SIG-M5 (cell line): ENCODE measurements at places on chromosomes 5 and 9.

- DNase-seq, result no peak
Observed at GRCh38 chr9:13146840-13147239, 132.7 kb downstream of the MPDZ start.

DNA sequence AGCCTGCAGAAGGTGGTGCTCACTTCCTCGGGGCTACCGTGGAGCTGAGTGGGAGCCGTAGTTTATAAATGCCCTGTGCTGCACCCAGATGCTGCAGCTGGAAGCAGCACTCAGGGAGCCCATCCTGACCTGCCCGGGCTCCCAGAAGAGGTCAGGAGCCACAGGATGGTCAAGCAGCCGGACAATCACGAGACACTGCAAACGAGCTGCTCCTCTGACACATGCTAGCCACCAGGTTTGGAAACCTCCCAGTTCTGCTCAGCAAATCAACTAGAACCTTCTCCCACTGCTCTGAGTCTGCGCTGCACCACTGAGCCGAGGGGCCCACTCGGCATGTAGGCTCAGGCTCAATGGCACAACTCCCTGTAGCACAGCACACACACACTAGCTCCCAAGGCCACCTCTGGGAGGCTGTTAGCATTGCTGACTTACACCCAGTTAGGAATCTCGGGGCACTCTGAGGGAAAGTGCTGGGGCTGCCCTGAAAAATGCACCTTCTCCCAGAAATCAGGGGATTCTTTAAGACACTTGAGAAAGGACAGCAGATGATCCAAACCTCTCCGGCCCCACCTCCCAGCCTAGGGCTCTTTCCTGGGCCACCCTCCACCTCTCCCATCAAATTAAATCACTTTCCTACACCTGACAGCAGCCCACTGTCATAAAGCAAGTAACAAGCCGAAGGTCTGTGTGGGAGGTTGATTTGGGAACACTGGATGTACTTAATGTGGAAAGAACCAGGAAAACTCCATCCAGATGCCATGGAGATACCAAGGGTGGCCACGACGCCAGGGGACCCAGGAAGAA is 59.1 kb downstream of the PSMB7 start:
- DNase-seq, result no peak

DNA sequence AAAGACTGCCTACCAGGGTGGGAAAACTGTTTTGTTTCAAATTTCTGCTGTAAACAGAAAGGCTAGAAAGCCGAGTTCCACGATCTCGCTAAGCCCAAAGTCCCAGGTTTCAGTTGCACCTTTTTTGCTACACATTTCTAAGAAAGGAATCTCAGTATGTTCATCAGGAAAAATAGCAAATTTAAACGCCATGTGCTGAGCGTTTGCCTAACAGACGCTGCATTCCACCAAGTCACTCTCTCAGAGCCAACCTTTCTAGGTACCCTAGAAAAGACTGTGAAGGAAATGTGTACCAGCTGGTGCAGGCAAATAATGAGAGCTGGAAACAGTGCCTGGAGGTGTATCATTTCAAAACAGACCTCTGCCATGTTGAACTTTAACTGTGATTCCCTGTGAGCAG is 71.8 kb downstream of the FRMD3 start:
- no peak for DNase-seq

- DNase-seq, result no peak
Observed at GRCh38 chr5:69343083-69343482, 10.5 kb upstream of the CCDC125 start.

GRCh38 chr5:158545949-158546530 is 553.7 kb downstream of the EBF1 start:
- DNase-seq, result no peak

DNA sequence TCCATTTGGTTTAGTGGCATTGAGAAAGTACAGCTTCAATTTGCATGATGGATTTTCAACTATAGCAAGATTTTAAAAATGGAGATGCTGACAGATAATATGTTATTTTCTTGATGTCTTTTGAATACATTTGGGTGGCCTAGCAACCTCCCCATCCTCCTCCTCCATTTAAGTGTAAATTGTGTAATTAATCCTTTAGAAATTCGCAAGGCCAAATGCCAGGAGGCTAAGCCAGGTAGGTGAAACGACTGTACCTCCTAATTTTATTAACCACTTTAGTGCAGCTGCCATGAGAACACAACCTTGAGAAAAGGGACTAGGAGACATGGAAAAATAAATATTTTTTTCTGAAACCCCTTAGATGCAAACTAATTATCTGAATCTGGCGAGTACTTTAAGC is 248.8 kb downstream of the MRPS30 start:
- DNase-seq, result no peak
